ENCODE measurements at places on chromosomes 7 and 10.
A peak's percentile ranks its signal among the peaks of the same experiment; 100 is the strongest.

DNA sequence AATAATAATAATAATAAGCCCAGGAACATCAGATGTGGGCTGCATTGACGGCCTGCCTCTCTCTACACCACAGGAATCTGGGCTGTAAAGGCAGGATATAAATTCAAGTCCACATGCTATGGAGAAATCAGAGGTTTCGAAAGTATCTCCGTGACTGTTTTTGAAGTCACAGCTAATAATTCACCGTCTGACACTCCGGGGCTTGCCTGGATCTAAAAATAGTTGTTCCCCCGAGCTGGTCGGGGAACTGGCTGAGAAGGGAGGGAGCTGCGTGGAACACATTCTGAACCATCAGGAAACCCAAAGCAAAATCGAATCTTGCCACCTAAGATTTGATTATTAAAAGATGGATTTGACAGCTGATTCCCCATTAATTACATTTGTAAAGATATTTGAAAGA lies 35.4 kb downstream of the KLF6 start:
- DNase-seq, result peak; percentile 50

DNA sequence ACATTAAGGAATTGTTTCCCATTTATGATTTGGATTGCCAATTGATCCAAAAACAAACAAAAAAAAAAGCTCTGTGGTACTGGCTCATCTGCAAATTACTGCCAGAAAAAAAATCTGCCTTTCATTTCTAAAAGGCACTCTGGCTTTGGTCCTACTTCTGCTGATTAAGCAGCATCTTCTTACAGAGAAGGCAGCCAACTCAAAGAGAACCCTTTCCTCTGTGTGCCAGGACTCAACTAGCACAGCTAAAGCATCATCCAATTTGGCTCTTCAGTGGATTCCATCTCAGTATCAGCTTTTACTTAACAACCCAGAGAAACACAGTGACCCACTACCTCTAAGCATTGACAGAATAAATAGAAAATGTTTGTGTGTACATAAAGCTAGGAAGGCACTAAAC lies 80.6 kb downstream of the GSAP start:
- no peak for DNase-seq

DNA sequence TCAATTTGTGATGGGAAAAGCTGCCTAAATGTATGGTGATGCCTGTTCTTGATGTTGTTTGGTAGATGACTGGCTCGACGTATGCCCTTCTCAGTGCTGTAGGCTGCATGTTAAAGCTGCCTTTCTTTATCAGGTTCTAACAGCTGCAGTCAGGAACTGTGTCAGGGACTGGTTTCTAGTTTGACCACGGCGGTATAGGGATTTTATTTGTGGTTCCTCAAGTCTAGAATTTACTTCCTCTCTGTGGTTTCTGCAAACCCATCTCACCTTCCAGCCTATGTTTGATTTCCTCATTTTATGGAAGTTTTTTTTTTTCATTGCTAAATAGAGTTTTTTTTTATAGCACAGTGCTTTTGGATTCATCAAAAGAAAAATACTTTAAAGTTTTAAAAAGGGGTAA lies 26.5 kb downstream of the LMTK2 start:
- no peak for DNase-seq

DNA sequence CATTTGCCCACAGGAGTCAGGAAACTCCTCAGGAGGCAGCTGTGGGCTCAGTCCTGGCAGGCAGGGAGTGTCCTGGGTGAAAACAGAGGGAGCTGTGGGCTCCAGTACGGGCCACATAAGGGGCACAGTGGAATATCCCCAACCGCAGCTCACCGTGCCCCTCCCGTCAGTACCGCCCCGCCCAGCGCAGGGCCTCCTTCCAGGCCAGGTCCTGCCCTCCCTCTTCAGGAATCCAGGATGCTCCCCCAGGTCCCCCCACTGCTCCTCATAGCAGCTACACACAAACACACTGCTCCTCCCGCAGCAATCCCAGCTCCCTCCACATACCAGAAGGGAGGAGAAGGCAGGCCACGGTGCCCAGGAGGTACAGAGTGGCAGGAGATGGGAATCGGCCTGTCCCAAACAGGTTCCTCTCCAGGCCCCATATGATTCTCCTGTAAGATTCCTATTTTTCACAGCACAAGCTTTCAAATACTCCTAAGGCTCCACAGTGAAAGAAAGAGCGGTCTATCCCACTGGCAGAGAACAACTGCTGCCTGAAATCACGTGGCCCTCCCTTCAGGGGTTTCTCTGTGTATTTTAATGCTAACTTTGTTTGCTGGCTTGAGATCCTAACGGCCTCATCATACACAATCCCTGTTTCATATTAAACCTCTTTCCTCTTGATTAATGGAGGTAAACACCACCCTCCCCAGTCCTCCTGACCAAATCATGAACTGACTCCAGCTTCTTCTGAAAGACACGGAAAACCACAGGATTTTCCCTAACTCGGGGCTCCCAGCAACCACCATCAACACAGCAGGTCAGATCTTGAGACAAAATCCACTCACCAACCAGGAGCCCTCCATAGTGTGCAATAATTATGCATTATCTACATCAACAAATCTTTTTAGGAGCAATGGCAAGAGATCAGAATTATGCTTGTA lies 178.7 kb downstream of the TNS3 start:
- no peak for DNase-seq

DNA sequence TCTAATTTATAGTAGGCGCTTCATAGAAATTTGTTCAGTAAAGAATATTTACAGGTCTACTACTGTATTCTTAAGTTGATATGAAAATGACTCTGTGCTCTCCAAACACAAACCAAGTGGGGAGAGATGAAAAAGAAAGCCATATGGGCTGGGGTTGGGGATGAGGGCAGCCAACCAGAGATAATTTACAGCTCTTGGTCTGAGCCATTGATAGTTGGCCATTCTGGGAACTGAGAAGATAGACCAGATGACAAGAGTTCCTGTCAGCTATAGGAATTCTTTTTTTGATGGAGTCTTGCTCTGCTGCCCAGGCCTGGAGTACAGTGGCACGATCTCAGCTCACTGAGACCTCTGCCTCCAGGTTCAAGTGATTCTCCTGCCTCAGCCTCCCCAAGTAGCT lies 57.4 kb downstream of the LAMB4 start:
- no peak for DNase-seq

All from AG08396 (cell line).